ENCODE measurements at places on chromosomes 4 and X.

DNA sequence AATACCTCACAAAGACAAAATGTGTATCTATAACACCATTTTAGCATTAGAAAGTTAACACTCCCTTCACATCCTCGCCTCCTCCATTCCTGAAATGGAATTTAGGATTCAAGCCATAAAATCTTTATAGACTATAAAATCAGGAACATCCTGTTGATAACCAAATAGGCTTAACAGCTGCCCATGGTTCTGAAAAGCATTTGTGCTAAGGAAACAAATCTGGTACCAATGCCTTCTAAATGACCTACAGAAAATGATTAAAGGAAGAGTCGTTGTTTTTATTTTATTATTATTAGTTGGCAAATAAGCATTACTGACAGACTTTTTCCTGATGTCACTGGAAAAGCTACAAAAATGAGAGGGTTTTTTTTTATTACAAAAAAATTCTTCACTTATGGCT lies 79.8 kb downstream of the PAPSS1 start:
- DNase-seq = no peak
- H3K27me3 ChIP-seq = no peaks in the 10 kb centered on the region
- no peak overlapping the region for H3K4me3 ChIP-seq
- peaks cover 14% of the 10 kb centered on the region for H3K36me3 ChIP-seq

- no peaks in the 10 kb centered on the region for H3K36me3 ChIP-seq
- peaks cover 21% of the 10 kb centered on the region for H3K27me3 ChIP-seq
- peak; percentile 36 for DNase-seq
- H3K4me1 ChIP-seq = peaks cover 2% of the 10 kb centered on the region
Measured at GRCh38 chr4:10164877-10165283, 48.3 kb upstream of the WDR1 start.

DNA sequence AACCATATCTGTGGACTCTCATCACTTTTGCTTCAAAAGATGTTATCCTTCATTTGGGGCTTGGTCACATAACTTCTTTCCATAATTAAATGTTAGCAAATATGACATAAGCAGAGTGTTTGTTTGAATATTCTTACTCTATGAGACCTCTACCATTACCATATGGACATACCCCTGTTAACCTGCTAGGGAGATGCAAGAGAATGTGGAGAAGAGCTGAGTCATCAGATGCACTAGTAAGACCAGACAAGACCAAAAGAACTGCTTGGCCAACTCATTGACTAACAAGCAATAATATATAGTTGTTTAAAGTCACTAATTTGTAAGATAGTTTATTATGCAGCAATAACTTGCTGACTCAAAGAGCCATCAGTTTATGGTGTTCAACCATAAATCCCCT lies 652.9 kb downstream of the SMARCA1 start:
- no peak overlapping the region for H3K4me3 ChIP-seq
- no peaks in the 10 kb centered on the region for H3K4me1 ChIP-seq
- DNase-seq = no peak
- no peaks in the 10 kb centered on the region for H3K36me3 ChIP-seq
- H3K27ac ChIP-seq = no peak overlapping the region

DNA sequence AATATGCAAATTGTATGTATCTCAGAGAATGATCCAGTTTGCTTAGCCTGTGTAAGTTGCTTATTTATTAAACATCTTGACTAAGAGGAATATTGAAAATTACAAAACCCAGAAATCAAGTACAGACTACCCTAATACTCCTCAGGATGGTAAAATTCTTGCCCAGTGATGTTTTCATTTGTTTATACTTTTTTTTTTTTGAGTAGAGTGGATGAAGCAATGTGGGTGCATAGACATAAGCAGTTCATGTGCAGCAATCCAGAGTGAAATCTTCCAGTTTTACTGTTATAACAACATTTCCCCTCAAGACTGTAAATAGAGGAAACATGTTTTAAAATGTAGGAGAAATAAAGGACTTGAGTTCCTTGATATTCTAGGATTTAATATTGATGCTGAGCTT lies 4.7 kb downstream of the GLRB start:
- H3K27ac ChIP-seq = no peak overlapping the region
- DNase-seq = no peak
- no peak overlapping the region for H3K4me3 ChIP-seq
- H3K36me3 ChIP-seq = no peaks in the 10 kb centered on the region

- DNase-seq = no peak
- H3K4me1 ChIP-seq = no peaks in the 10 kb centered on the region
- no peak overlapping the region for H3K4me3 ChIP-seq
- H3K36me3 ChIP-seq = no peaks in the 10 kb centered on the region
Measured at GRCh38 chr4:187547316-187547715, 448.3 kb upstream of the ZFP42 start.

- H3K36me3 ChIP-seq = no peaks in the 10 kb centered on the region
- H3K4me1 ChIP-seq = no peaks in the 10 kb centered on the region
- H3K27me3 ChIP-seq = no peaks in the 10 kb centered on the region
- DNase-seq = no peak
- H3K27ac ChIP-seq = no peak overlapping the region
Measured at GRCh38 chr4:44668526-44668925, 9.7 kb upstream of the GUF1 start.

GRCh38 chr4:28557755-28558154 lies 1697.1 kb downstream of the STIM2 start:
- no peak overlapping the region for H3K4me3 ChIP-seq
- H3K27me3 ChIP-seq = no peaks in the 10 kb centered on the region
- peaks cover 2% of the 10 kb centered on the region for H3K4me1 ChIP-seq
- H3K27ac ChIP-seq = no peak overlapping the region
- DNase-seq = no peak
- no peaks in the 10 kb centered on the region for H3K36me3 ChIP-seq

DNA sequence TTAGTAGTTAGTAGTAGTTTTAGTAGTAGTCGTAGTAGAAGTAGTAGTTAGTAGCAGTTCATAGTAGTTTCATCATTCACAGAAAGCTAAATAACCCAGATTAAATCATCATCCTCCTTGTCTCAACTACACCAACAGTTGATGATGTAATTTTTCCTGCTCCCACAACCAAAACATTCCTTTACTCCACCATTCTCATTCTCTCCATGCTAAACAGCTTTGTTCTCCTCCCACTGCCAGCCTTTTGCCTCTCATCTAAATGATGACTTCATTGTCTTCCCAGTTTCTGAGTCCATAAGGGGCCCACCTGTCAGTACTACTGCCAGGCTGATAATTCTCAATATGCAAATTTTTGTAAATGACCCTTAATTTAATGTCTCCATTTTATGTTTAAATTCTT lies 68.9 kb downstream of the ARHGAP24 start:
- no peak for DNase-seq
- H3K27me3 ChIP-seq = no peaks in the 10 kb centered on the region
- no peak overlapping the region for H3K27ac ChIP-seq

GRCh38 chrX:21632027-21632426 lies 26.1 kb downstream of the KLHL34 start:
- no peaks in the 10 kb centered on the region for H3K36me3 ChIP-seq
- no peak overlapping the region for H3K4me3 ChIP-seq
- peak; percentile 9 for DNase-seq
- no peak overlapping the region for H3K27ac ChIP-seq
- no peaks in the 10 kb centered on the region for H3K27me3 ChIP-seq

- no peaks in the 10 kb centered on the region for H3K27me3 ChIP-seq
- H3K4me1 ChIP-seq = no peaks in the 10 kb centered on the region
- no peaks in the 10 kb centered on the region for H3K36me3 ChIP-seq
- H3K27ac ChIP-seq = no peak overlapping the region
- H3K4me3 ChIP-seq = no peak overlapping the region
Measured at GRCh38 chrX:129462707-129463106, 60.6 kb downstream of the SMARCA1 start.

- no peak overlapping the region for H3K4me3 ChIP-seq
- H3K27me3 ChIP-seq = no peaks in the 10 kb centered on the region
- H3K4me1 ChIP-seq = no peaks in the 10 kb centered on the region
- no peak for DNase-seq
- no peak overlapping the region for H3K27ac ChIP-seq
Measured at GRCh38 chrX:18582910-18583493, 88.9 kb downstream of the RS1 start.

GRCh38 chr4:148376151-148376550 lies 66.1 kb downstream of the NR3C2 start:
- H3K4me3 ChIP-seq = no peak overlapping the region
- H3K36me3 ChIP-seq = no peaks in the 10 kb centered on the region
- H3K27ac ChIP-seq = no peak overlapping the region
- DNase-seq = no peak

DNA sequence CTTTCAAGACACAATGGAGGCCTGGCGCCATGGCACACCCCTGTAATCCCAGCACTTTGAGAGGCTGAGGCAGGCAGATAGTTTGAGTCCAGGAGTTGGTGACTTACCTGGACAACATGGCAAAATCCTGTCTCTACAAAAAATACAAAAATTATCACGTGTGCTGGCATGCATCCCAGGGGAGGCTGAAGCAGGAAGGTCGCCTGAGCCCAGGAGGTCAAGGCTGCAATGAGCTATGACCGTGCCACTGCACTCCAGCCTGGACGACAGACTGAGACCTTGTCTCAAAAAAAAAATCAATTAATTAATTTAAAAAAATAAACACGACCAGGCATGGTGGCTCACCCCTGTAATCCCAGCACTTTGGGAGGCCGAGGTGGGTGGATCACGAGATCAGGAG lies 2.0 kb upstream of the CTPS2 start:
- DNase-seq = no peak
- H3K4me1 ChIP-seq = peaks cover 3% of the 10 kb centered on the region
- H3K27ac ChIP-seq = no peak overlapping the region

DNA sequence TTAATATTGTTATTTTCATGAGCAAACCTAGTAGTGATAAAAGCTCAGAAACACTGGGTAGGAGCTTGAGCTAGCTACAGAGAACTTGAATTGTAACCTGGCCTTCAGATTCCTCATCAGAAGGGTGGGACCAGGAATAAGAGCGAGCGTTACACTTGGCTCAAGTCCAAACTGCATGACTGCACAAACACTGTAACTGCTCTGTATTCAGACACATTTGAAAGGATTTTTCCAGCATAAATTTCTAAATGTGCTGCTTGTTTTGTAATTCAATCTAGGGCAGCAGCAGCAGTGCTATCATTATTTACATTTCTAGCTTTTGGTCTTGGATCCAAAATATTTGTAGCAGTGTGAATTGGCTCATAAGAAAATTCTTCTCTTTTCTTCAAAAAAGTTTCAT lies 133.0 kb upstream of the TMLHE start:
- no peaks in the 10 kb centered on the region for H3K36me3 ChIP-seq
- H3K27ac ChIP-seq = no peak overlapping the region
- H3K27me3 ChIP-seq = no peaks in the 10 kb centered on the region
- H3K4me3 ChIP-seq = no peak overlapping the region

DNA sequence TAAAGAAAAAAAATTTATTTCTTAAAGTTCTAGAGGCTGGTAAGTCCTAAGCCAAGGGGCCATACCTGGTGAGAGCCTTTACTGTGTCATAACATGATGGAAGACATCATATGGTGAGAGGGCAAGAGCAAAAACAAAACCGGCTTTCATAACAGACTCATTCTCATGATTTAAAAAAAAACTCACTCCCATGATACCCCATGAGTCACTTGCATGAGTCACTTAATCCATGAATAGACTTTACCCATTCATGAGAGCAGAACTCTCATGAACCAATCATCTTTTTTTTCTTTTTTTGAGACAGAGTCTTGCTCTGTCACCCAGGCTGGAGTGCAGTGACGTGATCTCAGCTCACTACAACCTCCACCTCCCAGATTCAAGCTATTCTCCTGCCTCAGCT lies 369.7 kb upstream of the DIAPH2 start:
- H3K4me1 ChIP-seq = no peaks in the 10 kb centered on the region
- H3K27me3 ChIP-seq = no peaks in the 10 kb centered on the region
- H3K4me3 ChIP-seq = no peak overlapping the region
- no peak for DNase-seq
- H3K27ac ChIP-seq = no peak overlapping the region
- H3K36me3 ChIP-seq = no peaks in the 10 kb centered on the region

GRCh38 chr4:123676890-123677229 lies 280.3 kb downstream of the SPRY1 start:
- no peak for DNase-seq
- no peaks in the 10 kb centered on the region for H3K36me3 ChIP-seq
- H3K4me3 ChIP-seq = no peak overlapping the region
- no peak overlapping the region for H3K27ac ChIP-seq

All from neuronal stem cell (in vitro differentiated cells).